ENCODE measurements at places on chromosomes 3 and 15. TPM values are rescaled to one million over a fixed set of nuclear protein-coding genes. Genes with fewer than 3 reads are reported as not detected.
A peak's percentile ranks its signal among the peaks of the same experiment; 100 is the strongest.

The OXNAD1 gene
- 20.2 TPM for total RNA-seq

The PARP14 gene
- total RNA-seq, result 11.7 TPM

The ATP8B4 gene
- total RNA-seq, result 2.5 TPM

The CXCR6 gene
- 0.33 TPM for total RNA-seq

The MYL3 gene
- 7,440 TPM for total RNA-seq

The TTLL13 gene
- total RNA-seq, result 0.19 TPM

The GOLGB1 gene
- total RNA-seq, result 56.1 TPM

GRCh38 chr15:72237853-72238224 is 6.8 kb upstream of the PKM start:
- no peak for DNase-seq

GRCh38 chr3:108713816-108714215 is 43.4 kb downstream of the RETNLB start:
- DNase-seq, result no peak

DNA sequence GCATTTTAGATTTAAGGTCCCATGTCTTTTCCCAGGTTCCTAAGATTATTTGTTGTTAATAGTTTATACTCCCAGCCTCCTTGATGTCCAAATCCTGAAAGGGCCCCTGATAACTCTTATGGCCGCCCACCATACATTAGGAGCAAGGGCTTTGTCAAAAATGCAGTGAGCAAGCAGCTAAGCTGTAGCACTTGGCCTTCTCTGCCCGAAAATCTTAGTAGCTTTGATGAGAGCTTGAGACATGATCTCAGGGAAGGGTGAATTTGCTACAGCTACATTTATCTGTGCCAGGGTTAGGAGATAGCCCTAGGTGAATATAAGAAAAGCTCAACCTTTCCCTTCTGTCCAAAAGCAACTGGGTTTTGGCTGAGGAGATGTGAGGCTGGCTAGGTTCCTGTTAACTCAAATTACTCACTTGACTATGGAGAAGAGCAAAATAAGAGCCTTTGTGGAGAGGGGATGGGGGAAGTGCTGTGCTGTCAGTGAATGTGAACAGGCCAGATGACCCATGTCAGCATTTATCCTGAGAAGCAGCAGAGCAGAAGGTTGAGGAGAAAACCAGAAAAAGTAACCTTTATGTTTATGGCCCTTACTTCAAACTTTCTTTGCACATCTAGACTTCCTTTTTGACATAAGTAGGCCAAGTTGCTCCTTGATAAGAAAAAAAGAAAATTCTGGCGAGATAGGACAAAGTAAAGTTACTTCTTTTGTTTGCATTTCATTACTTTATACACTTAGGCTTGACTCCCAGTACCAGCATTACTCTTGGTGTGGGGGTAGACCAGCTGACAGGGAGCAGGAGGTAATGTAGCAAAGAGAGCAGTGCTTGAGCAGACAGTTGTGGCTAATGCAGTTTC is 21.1 kb downstream of the MAPK6 start:
- DNase-seq, result no peak

DNA sequence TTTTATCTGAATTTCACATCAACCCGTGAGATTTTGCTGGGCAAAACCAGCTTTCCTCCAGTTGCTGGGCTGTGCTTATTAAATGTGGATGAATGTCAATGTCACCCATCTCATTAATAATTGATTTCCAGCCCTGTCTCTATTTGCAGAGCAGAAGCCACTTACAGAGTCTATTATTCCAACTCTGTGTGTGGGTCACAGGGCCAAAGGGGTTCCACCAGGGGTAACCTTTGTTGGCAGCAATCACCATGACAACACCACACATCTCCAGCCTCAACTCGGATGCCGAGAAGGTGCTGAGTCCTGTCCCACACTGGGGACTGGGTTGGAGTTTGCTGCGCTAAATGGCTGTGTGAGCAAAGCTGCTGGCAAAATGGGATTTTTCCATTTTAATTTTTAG is 51.1 kb upstream of the WNT5A start:
- no peak for DNase-seq

DNA sequence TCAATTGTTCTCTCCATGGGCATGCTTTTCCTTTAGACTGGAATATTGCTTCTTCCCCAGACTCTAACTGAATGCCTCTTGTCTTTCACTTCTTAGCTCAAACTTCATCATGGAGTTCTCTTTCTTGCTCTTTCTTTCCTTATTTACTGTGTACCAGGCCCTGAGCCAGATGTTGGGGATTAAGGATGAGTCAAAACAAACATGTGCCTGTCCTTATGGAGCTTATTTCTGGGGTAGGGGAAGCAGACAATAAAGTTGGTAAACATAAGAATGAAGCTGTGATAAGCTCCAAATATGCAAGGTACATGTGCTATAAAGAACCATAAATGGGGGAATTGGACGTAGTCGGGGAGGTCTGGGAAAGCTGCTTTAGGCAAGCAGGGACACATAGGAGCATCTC is 145.8 kb downstream of the ALDH1A2 start:
- no peak for DNase-seq

DNA sequence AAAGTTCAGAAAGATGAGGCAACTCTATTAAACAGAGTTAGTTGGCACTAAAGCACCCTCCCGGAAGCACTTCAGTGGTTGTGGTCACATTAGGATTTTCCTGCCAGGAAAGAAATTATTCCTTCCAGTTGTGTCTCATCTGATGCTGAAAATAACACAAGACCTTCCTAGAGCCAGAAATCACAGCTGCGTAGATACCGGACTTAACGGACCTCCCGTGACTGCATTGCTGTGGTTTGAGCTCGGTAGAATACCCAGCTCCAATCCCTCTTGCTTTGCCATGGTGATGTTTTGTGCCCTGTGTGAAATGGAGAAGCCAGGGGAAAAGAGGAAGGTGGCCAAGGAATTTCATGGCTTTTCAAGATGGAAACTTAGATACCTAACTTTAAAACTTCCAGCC is 215.0 kb upstream of the IGF1R start:
- DNase-seq, result no peak

- DNase-seq, result peak; percentile 28
These were observed 13.2 kb downstream of the LIMD1 start for GRCh38 chr3:45607790-45608189.

GRCh38 chr3:149575213-149575960 is 82.4 kb downstream of the WWTR1 start:
- peak; percentile 50 for DNase-seq

DNA sequence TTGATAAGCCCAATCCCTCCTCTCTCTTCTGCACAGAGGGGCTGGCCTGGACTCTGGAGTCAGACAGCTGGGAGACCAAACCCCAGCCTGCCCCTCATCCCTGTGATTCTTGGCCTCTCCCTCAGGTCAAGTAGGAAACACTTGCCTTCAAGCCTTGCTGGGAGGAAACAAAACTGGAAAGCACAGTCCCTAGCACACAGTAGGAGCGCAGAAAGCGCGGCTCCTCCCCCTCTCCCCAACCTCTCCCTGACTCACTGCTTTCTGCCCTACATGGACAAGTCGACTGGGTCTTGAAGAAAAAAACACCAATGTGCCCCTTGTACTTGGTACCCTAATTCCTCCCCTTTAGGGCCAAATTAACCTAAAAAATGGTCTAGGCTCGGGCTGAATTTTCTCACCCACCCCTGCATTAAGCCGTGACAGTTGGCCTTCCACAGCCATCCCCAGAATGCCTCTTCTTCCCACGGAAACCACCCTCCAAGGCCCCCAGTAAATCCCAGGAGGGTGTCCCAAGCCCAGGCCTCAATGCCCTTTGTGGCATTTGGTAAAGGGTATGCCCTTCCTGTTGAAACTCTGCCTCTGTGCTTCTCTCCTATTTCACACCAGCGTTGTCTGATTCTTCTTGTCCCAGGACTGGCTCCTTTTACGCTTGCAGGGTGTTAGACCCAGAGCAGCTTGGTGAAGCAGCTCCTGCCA is 11.3 kb upstream of the RAF1 start:
- no peak for DNase-seq

- DNase-seq, result no peak
These were observed 54.0 kb downstream of the LHFPL4 start for GRCh38 chr3:9499455-9500107.

- no peak for DNase-seq
These were observed 20.8 kb downstream of the MED12L start for GRCh38 chr3:151106311-151106710.

GRCh38 chr15:47971637-47972036 is 149.2 kb upstream of the SLC24A5 start:
- DNase-seq, result no peak

DNA sequence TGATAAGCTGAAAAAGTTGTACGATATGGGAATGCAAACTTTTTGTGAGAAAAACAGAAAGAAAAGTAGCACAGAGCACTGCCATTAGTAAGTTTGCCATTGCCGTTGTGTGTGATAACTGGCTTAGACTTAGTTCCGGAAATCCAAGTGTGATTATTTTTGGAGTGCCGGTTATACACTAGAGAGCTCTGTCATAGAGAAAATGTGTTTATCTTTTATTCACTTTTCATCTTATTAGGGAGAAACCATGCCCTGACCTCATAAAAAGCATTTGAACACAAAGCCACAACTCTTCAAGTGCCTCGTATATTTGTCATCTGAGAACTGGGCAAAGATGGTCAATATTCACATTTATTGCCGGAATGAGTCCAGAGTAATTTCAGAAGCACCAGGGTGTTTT is 36.1 kb downstream of the CTDSPL start:
- DNase-seq, result no peak

- no peak for DNase-seq
These were observed 3.9 kb upstream of the FSIP1 start for GRCh38 chr15:39786447-39787056.

DNA sequence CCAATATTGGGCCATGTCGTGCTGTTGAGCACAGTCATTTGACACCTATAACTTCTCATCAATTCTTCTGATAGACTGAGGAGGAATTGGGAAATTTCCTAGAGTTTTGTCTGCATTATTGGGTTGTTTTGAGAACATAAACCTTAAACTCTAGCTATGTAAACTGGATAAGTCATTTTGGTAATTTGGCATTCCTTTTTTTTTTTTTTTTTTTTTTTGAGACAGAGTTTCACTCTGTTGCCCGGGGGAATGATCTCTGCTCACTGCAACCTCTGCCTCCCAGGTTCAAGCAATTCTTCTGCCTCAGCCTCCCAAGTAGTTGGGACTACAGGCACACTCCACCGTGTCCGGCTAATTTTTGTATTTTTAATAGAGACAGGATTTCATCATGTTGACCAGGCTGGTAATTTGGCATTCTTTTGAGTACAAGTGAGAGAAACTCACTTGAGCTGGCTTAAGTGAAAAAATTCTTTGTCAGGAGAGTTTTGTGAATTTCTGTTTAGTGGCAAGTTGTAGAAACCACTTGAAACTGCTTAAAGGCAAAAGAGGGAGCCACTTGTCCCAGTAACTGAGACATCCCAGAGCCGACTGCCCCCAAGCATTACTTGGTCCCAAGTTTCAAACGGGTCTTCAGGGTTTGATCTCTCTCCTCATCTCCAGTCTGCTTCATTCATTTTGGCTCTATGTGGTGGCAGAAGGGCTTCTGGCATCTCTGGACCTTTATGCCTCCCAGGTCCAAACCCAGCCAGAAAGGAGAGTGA is 34.9 kb downstream of the FLNB start:
- DNase-seq, result no peak

DNA sequence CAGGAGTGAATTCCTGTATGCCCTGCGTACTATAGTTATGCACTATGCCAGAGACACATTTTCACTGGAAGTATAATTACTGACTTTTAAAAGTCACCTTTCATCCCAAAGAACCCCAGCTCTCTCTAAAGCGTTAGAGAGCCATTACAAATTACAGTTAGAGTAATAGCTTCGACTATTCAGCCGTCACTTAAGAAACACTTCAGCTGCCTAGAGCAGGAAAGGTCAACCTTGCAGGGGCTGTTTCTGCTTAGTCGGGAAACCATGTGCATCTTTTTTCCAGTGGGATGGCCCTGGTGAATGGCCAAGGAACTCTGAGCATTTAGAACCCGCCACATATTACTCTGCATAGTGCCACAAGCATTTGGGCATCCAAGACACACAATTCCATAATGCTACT is 235.9 kb downstream of the ARRDC4 start:
- no peak for DNase-seq

DNA sequence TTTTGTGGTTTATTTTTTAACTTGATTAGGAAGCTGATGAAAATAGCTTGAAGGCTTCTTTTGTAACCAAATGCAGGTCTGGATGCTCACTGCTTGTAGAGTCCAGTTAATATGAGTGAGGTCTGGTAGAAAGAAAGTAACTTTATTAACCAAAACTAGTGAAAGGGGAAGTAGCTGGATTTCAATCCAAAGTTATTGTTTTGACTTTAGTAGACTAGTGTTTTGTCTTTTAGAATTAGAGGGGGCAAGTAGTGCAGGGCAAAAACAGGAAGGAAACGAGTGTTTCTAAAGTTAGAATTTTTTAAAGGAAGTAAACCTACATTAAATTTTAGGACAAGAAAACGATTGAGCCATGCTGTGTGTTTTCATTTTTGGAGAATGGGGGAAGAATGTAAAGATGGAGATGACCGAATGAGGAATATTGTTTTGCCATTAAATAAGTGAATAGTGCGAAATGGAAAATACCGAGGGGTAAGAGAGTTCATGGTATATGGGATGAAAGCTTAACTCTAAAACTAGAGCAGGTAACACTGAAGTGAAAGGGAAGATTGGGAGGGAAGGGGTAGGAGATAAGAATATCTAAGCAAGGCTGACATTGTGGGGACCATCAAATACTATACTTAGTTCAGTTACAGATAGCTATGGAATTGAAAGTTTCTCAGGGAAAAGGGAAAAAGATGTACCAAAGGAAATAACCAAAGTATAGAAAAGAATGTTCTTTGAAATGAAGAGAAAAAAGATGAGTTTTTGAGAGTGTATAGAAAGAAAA is 40.0 kb downstream of the USP3 start:
- DNase-seq, result no peak

- no peak for DNase-seq
These were observed 381.6 kb downstream of the EPHA3 start for GRCh38 chr3:89488800-89489580.

GRCh38 chr15:44315126-44315525 is 26.6 kb downstream of the GOLM2 start:
- DNase-seq, result no peak

GRCh38 chr3:10817506-10817905 is 1.5 kb downstream of the SLC6A11 start:
- no peak for DNase-seq

- no peak for DNase-seq
These were observed 26.4 kb downstream of the POLG start for GRCh38 chr15:89308236-89308635.

DNA sequence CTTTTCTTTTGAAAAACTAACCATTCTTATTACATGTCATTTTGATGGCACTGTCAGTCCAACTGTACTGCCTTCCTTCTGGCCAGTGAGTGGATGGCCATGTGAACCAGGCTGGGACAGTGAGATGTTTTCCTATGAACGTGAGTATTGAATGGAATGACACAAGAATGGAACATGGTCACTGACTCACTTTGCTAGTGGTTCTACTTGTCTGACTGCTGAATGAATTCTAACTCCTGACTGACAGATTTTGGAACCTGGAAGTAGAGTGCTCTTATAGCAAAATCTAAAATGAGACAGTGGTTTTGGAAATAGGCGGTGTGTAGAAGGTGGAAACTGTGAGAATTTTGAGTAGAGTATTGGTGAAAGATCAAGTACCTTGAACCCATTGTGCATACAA is 606.9 kb upstream of the KCNMB2 start:
- DNase-seq, result no peak

- no peak for DNase-seq
These were observed 117.8 kb downstream of the DOCK3 start for GRCh38 chr3:50792568-50792967.

- DNase-seq, result no peak
These were observed 187.5 kb downstream of the DOCK3 start for GRCh38 chr3:50862221-50862620.
